ENCODE measurements at places on chromosomes 6 and 20.

DNA sequence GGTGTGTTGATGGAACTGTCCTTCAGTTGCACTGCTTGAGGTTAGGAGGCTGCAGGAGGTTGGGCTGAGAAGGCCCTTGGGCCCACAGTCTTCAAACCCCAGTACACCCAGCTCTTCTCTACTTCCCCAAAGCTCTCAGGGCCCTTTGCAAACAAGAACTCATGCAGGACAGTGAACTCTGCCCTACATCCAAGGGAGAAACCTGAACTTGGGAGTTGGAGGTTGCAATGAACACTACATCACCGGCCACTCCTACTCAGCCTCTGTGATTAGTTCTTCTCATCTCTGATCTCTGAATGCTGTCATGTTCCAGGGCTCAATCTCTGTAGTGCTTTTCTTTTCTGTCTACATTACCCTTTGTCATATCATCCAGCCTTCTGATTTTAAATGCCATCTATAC lies 148.5 kb upstream of the PDE7B start:
- DNase-seq, result no peak

DNA sequence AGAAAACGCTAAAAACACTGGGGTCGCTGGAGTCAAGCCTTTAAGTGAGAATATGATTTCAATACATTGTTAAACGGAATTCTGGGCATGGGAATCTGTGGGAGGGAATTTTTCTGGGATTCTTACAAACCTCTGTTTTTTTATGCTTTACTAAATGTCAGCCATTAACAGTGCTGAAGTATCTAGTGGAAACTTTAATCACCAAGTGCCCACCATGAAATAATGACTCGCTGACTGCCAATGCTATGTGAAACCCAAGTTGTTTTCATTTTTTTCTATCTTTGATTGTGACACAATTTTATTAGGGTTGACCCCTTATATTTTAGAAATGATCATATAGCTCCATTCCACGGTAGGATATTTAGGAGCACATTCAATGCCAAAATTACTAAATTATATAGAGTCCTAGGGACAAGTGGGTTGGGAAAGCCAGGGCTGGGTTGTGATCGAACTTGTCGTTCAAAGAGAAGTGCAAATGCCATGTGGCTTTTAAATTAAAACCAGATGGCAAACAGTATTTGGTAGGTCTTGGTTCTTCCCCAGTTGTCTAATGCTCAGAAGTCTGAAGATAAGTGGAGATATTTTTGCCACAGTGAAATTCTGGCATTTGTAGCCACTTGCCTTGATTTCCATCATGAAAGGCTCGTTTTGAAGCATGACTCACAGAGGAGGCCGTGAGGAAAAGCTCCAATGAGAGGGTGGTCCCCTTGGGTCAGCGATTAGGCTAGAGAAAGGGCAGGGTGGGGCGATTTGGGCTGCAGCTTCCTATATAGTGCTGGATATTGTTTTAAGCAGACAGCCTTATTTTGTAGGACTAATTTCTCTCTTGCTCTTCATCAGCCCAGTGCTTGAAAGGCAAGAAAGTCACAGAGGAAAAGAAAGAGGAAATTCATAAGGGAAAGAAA lies 254.4 kb upstream of the JAG1 start:
- no peak for DNase-seq

DNA sequence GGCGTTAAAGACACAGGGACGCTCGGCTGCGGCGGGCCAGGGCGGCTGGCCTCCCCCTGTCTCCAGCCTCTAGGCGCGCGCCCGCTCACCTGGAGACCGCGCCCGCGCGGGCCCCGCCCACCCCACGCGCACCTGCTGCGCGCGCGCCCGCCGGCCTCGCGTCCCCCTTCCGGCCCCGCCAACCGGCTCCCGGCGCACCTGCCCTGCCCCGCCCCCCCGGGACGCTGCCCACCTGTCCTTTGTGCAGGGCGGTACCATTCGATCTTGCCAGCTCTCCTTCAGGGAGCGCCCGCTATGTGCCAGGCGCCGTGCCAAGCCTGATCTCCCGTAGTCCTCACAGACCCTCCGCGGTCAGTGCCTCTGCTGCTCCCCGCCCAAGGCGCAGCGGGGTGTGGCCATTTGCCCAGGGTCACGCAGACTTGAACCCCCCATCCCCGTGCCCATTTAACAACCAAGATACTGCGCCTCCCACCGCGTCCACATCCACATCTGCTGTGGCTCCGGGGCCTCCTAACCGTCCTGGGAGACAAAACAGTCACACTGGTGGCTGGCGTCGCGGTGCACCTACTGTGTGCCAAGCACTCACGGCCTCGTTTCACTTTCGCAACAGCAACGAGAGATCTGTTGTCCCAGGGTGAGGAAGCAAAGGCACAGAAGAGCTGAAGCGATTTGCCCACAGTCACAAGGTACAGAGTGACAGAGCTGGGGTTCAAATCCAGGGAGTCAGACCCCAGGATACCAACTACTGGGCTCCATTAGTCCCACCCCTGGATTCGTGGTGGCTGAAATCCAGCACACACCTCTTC lies 48.1 kb downstream of the NOL4L start:
- no peak for DNase-seq

GRCh38 chr6:14146506-14147096 lies 29.0 kb downstream of the CD83 start:
- DNase-seq, result no peak

GRCh38 chr6:135750081-135750480 lies 101.4 kb upstream of the PDE7B start:
- no peak for DNase-seq

DNA sequence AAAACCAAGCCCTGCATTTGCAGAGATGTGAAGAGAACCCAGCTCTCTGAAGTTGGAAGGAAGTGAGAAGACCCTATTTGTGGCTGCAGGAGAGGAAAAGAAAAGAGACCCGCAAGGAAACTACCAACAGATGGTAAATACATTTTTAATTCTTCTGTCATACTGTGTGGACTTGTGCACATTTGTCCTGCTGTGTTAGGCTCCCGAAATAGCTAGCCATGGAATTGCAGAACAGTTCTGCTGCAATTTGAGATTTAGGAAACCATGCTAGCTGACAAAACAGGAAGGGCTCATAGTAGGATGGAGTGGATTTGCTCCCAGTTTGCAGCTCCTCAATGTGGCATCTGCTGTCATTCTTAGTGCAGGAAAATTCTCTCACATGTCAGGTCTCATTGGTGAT lies 12.1 kb upstream of the ATXN1 start:
- DNase-seq, result no peak

DNA sequence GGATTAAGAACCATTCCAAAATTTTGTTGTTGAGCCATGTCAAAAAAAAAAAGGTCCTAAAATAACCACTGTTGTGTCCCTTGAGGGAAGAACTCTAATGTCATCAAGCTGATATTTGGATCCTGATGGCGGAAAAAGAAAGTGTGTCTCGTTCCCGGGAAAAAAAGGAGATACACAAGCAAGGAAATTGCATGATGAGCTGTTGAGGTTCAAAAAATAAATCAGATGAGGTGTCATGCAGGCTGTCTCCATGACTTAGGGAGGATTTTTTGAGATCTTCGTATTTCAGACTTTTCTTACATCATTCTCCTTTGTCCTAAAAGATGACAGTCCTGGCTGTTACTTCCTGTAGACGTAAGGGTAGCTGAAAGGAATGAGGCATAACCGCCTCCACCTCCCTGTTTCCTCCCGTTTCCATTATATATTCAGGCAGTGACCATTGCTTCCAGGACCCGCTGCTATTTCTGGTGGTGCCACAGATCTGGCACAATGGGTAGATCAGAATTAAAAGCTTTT lies 117.3 kb upstream of the TNFAIP3 start:
- no peak for DNase-seq

GRCh38 chr6:100892693-100893092 lies 11.6 kb upstream of the ASCC3 start:
- no peak for DNase-seq

GRCh38 chr6:150866147-150866990 lies 867 bp downstream of the MTHFD1L start:
- DNase-seq, result peak; percentile 79

- no peak for DNase-seq
Measured at GRCh38 chr6:151022492-151022891, 157.0 kb downstream of the MTHFD1L start.

DNA sequence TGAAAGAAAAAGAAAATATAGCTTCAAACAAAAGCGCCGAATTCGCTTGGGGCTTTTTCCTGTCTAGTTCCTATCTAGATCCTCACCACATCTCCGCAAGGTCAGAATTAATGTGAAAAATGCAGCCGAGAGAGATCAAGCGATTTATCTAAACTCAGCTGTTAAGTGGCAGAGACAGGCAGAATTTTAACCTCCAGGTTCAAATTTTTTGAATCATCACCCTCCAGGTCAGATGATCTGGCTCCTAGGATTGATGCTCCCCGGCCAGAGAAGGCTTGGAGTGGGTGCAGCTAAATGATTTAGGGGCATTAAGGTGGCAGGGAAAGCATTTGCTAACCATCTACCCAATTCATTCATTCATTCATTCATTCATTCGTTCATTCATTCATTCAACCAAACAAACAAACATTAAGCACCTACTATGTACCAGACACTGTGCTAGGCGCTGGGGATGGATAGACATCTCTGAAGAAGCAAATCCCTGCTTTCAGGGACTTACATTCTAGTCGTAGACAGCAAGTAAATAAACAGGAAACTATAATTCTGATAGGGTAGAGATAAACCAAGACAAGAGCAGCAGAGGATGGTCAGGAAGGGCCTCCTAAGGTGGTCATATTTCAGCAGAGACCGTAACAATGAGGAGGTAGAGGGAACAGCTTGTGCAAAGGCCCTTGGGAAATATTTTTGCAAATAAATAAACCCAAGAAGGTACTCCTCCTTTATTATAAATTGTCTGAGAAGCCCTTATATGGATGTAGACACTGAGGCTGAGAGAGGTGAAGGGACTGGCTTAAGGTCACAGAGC lies 672 bp upstream of the UBE2V1 start:
- DNase-seq, result no peak

GRCh38 chr20:37395410-37395797 lies 49.5 kb downstream of the SRC start:
- DNase-seq, result no peak

- DNase-seq, result no peak
Measured at GRCh38 chr20:49347156-49347555, 69.3 kb upstream of the ZNFX1 start.

DNA sequence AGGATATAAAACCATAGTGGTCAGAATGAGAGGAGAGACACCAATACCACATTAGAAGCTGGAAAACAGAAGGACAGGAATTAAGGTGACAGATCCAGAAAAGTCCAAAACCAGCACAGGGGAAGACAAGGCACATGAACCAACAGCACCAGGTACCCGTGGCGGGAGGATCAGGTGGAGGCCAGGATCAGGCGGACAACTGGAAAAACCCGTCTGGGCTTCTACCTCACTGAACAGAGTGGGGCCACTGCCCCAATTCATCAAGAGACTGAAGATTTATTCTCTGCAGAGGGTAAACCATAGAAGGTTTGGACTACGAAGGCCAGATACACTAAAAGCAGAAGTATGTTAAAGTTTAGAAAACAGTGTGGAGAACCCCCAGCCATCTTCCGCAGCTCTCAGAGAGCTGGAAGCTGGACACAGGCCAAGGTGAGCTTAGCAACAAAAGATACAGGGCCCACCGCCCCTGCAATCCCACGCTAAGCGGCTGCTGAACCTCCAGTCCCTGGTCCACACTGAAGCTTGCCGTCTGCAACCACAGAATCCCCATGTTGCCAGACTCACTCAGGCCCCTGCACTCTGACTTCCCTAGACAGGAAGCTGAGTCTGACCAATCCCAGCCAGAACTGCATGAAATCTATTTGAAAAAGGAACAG lies 29.9 kb downstream of the ABHD12 start:
- no peak for DNase-seq

DNA sequence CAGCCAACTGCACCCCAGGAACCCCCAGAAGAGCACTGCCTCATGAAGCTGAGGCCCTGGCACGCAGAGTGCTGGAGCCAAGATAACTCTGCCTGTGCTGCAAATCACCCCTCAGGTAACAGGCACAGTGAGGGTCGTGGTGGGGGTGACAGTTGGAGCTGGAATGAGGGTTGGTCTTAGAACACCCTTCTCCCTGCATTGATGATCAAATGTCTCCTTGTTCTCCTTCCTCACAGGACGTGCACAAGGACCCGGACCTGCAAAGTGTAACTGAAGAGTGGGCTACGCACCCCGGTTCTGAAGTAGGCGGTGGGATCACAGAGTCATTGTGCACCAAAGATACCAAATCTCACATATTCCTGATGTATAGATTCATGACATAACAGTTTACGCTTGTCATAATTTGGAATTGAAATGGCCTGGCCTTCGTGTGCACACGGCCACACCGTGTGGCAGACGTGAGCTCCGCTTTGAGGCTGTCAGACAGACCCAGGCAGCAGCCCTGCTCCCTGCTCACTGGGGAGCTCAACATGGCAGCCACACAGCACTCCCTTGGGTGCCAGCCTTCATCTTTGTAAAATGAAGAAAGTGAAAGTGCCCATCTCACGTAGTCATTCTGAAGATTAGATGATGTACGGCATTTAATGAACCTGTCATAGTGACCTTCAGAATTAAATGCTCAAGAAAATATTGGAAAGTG lies 8.8 kb downstream of the THBS2 start:
- no peak for DNase-seq

DNA sequence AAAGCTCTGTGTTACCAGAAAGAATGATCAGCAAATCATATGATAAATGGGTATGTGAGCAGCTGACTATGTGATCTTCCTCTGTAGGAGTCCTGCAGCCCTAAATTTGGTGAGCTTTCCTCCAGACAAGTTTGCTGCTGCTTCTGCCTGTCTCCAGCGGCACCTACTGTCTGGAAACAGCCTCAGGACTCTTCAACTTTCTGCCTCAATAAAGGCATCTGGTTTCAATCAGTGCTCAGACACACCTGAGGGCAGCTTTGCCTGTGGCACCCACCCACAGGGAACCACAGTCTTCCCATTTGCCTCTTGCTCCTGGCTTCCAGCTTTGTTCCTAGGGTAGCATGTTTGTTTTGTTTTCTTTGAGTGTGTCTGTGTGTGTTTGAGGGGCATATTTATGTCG lies 727.9 kb upstream of the MAN1A1 start:
- no peak for DNase-seq

DNA sequence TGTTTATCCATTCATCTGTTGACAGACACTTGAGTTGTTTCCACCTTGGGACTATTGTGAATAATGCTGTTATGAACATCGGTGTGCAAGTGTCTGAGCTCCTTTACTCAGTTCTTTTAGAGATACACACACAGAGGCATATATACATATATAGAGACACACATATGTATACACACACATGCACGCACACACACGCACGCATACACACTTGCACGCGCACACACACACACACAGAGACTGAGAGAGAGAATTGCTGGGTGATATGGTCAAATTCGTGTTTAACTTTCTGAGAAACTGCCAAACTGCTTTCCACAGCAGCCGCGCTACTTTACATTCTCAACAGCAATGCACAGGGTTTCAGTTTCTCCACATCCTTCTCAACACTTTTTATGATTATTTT lies 273.3 kb downstream of the FARS2 start:
- no peak for DNase-seq

DNA sequence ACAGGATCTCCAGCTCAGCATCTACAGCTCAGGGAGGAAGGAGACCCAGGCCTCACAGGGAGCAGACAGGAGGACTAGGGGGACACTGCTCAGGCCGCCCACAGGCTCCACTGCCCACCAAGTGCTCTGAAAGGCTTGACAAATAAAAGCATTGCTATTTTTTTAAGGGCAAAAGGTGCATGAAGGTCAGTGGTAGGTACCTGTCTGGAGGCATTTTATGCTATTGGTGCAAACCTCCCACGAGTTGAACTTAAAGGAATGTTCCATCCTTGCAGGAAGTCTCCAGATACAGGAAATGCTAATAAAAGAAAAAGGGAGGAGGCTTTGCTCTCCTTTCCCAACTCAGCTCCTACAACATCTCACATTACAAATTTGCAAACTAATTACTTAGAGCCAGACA lies 228.1 kb downstream of the FOXC1 start:
- no peak for DNase-seq

- DNase-seq, result no peak
Measured at GRCh38 chr20:49523767-49524360, 41.4 kb upstream of the KCNB1 start.

Measured in amniotic stem cell (primary cell).